Uterus (tissue), 4 donors: ENCODE measurements at places on chromosomes 2 and 18.

DNA sequence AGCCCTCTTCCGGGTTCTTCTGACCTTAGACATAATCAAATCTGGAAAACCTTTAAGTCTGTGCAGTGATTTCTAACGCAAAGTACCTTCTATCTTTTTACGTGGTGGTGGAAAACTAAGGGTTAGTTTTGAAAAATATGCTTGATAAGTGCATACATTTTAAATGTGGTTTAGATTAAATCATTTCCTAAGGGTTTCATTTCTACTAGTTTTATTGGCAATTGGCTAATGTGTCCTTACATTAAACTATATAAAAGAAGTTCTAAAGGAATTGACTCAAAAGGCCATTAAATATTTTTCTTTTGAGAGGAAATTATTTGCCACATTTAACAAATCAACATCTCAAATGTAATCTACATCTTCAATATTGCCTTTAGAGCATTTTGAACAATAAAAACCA lies 268.3 kb upstream of the THUMPD2 start:
- no peak for DNase-seq

GRCh38 chr2:195657634-195658540 lies 861 bp downstream of the SLC39A10 start:
- peak; percentile 67 for DNase-seq

DNA sequence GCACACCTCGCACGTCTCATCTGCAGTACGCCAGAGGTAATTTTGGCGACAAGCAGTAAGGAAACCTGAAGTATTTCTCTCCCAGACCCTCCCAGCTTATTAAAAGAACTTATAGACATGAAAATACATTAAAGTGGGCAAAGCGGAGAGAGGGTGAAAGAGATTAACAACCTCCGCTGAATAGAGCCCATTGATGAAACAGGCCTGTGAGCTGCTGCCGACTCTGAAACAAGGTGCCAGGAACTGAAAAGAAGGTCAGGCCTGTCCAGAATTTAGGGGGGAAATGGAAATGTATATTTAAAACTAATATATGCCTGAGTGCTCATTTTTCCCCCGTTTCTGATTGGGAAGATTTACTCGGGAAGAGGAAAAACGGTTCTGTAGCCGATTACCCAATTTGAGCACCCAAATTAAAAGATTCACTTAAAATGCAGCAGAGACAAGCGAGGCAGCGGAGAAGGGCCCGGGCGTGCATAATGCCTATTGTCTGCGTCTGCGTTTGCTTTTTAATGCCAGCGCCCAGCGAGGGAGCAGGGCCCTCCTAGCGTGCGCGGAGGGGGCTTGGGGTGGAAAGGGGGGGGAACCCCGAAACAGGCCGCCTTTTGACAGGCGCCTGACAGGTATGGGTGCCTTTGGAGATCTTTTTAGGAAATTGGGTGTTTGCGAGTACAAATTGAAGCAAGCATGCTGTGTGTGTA lies 316.2 kb downstream of the GBX2 start:
- DNase-seq = no peak

DNA sequence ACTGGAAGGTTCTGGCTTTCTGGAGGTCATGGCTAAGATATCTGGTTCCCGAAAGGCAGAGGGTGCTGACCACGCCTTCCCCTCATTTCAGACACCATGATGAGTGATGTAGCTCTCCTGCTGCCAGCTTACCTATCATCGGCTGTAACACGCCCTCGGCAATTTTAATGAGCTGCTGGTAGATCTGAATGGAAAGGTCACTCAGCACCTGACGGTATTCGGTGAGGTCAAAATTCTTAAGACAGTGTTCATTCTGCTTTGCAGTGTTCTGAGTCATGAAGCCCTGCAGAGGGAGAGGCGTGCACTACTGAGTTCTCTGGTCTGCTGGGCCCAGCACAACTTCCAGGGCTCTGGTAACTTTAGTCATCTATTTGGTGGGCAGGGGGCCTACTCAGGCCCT lies 25.7 kb upstream of the ACAA2 start:
- no peak for DNase-seq

- DNase-seq = no peak
Observed at GRCh38 chr2:163132850-163133249, 294.3 kb upstream of the KCNH7 start.

DNA sequence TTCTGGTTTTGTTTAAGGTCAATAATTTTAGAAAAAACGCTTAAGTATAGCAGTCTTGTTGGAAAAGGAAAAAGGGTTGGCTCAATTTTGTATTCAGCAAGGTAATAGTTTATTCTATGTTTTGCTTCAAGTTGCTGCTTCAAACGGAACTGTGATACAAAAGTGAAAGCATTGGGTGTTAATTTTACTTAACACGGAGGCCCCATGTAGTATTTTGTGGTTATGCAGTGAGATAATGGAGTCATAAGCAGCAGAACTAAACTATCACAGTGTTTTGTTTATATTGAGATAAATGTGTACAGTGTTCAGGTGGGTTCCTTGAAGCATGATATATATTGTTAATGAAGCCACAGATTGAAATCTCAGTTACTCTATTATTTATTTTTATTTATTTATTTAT lies 67.0 kb upstream of the LYPD6B start:
- DNase-seq = no peak

DNA sequence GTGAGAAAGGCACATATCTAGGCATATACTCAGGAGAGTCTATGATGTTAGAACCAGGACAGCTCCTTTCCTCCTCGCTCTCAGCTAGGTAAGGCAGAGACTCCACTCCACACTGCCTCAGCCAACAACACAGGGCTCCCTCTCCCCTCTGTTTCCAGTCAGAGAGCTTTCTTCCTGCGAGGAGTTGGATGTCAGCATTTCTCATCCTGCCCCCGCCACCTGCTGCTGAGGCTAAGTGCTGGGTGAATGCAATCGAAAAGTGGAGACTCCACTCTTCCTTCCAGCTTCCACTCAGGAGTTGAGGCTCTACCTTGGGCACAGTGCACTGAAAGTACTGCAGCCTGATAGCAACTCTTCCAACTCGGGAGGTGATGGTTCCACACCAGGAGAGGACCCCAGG lies 177.2 kb upstream of the RAB6C start:
- no peak for DNase-seq

DNA sequence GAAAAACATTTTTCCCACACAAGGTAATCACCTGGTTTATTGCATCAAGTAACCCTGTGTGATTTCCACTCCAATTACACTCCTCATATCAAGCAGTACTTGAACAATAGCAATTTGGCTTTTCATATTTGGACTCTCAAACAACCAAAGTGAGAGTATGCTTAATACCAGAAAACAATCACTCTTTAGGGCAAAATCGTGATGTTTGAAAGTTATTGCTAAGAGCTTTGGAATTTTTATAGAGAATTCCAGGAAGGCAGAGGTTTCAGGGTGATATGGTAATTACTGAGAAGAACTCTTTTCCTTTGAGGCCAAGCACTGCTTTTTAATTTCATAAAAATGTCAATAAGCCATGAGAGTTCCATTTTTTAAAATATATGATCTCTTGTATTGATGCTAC lies 779.5 kb upstream of the LRRTM1 start:
- DNase-seq = no peak

- DNase-seq = no peak
Observed at GRCh38 chr18:57807336-57808117, 4.4 kb upstream of the ATP8B1 start.

DNA sequence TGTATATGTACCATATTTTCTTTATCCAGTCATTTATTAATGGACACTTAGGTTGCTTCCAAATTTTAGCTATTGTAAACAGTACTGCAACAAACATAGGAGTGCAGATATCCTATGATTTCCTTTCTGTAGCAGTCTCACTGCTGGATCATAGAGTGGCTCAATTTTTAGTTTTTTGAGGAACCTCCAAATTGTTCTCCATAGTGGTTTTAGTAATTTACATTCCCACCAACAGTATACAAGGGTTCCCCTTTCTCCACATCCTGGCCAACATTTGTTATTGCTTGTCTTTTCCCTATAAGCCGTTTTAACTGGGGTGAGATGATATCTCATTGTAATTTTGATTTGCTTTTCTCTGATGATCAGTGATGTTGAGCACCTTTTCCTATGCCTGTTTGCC lies 114.3 kb downstream of the TMEM17 start:
- no peak for DNase-seq

DNA sequence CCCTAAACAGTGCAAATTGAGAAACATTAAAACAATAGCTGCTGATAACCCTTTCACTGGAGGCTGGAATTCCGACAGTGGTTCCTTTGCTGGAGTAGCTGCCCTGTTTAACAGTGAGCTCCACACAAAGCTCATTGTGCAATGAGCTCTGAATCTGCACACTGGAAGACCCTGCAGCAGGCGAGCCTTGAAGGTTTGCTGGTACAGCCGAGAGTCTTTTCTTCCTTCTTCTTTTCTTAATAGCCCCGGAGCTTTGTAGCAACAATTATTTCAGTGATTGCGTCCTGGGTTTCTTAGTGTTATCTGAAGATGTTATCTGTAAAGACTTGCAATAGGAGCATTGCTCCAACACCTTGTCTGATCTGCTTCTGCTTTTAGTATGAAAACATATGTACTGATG lies 50.8 kb upstream of the CXCR4 start:
- no peak for DNase-seq

DNA sequence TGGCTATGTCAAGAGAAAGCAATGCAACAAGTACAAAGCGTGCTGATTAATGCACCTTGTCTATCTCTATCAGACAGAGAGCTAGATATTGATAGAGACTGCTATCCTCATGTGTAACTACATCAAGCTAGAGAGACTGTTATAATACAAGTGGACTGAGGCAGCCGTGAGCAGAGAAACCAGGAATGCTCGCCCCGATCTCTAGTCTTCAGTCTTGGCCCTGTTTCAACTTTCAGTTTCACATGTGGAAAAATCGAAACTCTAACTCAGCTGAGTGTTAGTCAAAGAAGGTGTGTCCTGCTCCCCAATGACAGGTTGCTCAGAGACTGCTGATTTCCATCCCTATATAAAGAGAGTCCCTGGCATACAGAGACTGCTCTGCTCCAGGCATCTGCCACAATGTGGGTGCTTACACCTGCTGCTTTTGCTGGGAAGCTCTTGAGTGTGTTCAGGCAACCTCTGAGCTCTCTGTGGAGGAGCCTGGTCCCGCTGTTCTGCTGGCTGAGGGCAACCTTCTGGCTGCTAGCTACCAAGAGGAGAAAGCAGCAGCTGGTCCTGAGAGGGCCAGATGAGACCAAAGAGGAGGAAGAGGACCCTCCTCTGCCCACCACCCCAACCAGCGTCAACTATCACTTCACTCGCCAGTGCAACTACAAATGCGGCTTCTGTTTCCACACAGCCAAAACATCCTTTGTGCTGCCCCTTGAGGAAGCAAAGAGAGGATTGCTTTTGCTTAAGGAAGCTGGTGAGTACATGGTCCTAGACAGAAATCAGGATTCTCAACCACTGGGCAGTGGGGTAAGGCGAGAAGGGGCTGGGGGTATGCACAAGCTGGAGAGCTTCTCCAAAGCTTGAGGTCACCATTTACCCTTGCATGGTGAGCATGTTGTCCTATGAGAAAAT lies at the start of gene RSAD2:
RSAD2 (plus strand) TSS at position 376 of the 903 bp plus-strand sequence; CDS start at position 400, 24 bp downstream.
- peak; percentile 36 for DNase-seq

DNA sequence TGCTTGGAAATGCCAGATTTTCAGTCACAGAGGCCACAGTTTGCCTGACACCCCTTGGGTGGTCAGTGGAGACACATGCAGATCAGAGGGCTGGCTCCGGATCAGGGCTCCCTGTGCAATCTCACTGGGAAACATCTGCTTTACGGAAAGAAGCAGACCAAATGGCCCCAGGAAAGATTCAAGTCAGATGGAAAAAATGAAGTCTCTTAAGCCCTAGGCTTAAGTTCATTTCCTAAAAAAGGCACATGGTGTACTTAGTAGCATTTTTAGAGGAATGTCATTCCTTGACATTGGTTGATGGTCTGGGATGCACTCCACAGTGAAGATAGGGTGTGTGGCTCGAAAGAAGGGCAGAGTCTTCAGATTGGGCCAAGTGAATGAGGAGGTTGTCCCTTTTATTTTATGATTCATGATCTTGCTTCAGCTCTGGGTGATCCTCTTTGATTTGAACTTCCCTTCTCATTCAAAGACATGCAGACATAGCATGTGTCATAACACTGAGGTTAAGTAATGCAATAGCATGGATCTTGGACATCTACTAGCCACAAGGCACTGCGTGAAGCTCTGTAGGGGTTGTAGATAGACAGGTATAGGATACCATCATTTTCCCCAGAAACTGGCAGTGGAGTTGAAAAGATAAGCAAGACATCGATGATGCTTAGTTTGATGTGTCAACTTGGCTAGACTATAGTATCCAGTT lies 56.5 kb downstream of the KCNE4 start:
- no peak for DNase-seq

DNA sequence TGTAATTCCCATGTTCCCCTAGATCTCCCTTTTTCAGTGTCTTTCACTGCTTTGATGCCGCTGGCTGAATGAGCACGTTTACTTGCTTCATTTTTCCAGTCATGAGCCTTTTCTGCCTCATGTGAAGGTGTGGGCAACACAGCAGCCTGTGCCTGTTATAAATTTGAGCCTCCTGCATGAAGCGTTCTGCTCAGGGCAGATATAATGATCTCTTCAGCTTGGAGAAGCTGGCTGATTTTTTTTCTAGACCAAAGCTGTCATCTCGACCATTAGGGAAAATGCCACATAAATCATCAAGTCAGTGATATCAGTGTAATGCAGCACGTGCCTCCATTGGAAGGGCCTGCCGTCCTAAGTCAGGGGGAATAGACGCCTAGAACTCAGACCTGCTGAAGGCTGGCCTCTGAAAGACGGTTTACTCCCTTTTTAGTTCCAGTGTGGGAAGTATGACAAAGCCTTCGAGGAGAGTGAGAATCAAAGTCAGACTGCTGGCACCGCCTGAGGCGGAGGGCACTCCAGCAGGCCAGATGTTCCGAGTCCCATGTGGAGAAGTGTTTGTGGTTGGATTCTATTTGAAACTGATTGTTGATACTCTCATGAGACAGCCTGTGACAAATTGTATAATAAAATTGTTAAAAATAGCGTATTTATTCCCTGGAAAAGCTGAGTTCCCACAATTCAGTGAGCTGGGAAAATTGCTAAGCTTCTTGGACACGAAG lies 196.5 kb downstream of the MYO1B start:
- DNase-seq = peak; percentile 15

DNA sequence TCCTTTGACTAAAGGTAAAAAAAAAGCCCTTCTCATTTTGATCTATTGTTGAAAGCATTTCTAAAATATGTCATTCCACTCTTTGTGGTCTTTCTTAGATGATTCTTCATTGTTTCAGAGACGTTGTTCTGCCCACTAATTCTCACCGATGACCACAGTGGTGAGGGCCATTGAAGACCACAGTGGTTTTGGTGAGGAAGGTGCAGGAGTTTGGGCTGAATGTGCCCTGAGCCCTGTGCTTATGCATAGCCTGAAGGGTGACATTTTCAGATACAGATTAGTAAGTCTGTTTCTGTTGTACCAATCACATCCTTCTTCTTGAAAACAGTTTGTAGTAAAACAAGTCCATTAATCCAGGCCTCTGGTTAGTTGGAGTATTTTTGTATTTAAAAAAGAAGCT lies 251.3 kb upstream of the ATP5MC3 start:
- DNase-seq = no peak

DNA sequence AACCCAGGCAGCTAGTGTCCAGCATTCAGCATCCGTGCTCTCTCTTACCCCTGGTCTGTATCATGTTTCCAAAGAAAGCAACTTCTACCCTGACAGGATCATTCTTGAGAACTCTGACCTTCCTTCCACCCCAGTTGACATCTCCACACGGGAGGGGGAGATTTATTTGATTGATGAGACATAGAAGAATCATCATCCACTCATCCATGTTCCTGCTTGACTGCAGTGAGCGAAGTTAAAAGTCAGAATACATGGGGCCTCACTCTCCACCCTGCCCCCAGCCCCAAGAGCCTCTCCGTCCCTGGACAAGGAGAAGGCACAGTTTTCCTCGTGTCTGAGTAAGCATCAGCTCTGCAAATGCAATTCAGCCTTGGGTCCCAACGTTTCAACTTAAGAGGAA lies 356.0 kb upstream of the TNP1 start:
- DNase-seq = no peak
